NCI-H748 treated with DMSO at 0.1 percent for 48 hours (cell line): ENCODE measurements at places on chromosomes 13 and 19.

DNA sequence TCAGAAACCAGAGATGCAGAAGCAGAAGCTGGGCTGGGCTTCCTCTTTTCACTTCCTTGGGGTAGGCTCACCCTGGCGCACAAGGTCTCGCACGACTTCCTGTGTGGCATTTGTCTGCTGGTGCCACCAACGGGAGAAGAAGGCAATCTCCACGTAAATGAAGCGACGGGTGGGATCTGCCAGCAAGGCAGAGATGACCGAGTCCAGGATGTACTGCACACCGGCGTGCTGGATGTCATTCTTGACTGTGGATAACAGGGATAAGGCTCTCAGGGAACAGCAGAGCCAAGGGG, 1.3 kb downstream of the MAN2B1 start:
- DNase-seq: no peak

GRCh38 chr19:13840305-13841085, 36.4 kb upstream of the NANOS3 start:
- no peak for DNase-seq

DNA sequence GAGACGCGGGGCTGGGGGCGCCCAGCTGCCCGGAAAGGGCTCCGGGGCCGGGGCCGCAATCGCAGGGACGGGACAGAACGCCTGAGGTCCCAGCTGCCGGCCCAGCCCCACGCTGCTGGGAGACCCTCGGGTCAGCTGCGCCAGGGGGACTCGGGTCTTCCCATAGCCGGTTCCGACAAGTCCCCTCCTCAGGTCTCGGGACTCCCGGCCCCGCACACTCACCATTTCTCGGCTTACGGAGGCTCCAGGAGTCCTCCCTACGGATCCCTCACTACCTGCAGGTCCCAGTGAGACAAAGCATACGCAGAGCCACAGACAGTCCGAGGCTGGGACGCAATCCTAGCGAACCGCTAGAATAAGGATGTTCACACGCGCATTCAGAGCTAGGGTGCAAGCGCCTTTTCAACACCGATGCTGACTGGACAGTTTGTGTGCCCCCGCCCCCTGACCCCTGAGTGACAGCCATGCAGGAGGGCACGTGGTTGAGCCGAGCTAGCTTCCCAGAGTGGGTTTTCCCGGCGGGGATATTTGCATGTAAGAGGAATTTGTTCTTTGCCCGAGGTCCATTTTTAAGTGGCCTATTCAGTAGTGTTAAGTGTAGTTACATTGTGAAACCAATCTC, 13.6 kb downstream of the ZNF490 start:
- no peak for DNase-seq

DNA sequence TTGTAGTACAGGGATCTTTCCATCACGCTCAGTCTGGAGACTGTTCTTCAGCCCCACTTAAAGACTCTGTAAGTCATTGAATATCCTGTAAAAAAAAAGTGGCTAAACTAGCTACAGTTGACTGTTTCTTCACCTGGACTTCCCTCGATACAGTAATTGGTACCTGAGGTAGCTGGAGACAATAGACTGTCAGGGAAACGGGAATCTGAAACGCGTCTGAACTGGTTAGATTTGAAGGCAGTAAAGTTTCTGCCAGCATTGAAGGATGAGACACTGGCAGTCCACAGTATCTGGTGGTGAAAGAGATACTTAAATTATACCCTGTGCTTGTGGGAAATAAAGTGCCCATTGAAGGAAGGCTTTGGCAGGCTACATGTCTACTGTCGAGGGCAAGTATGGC, 550.5 kb downstream of the IRS2 start:
- DNase-seq: no peak

DNA sequence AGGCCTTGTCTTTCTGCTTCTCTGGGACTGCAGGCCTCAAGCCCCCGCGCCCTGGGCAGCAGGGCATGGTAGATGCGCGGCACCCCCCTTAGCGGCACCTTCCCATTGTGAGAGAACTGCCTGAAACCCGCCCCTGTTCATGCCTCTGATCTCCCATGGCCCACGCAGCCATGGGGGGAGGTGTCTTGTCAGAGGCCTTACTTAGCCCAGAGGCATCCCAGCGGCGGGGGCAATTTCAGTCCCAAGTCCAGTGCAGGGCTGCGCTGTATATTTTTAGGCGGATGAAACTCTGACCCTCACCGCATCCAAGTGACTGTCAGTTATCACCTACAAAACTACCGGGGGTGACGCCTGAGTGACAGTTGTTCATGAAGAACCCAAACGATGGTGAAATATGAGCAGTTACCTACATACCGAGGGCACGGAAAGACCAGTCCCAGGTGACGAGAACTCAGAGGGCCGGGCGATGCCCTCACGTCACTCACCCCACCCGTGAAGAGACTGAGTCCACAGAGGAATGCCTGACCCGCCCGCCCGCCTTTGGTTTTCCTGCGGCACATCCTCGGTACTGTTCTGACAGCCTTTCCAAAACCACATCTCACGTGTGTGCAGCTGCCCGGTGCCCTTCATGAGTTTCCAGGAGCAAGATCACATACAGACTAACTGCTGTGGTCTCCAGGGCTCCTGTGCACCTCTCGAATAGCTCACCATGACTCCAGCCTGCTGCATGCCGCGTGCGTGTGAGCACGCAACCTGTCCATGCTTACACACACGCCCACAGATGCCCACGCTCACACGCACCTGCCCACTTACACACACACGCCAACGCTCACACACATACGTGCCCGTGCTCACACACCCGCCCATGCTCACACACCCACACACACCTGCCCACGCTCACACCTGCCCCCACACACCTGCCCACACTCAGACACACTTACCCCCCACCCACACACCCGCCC, 14.4 kb downstream of the IL17D start:
- DNase-seq: no peak

- DNase-seq: no peak
These were observed 115.0 kb upstream of the SLC7A1 start for GRCh38 chr13:29710511-29710910.

DNA sequence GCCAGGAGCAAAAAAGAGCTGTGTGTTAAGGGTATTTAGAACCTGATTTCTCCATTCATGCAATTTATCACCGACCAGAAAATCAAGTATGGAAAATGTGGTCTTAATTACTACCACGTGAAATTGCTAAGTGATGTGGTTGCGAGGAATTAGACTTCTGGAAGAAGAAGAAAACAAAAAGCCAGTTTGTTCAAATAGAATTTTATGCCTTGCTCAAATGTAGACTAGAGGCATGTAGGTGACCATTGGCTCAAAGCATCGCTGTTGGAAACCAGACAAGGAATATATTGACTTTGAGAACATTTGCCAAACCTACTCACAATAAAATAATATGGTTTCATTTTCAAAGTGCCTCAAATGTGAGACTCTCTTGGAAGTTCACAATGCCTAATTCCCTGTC, 57.3 kb upstream of the LRCH1 start:
- DNase-seq: no peak

GRCh38 chr13:78972561-78972960, 313.6 kb upstream of the OBI1 start:
- no peak for DNase-seq

DNA sequence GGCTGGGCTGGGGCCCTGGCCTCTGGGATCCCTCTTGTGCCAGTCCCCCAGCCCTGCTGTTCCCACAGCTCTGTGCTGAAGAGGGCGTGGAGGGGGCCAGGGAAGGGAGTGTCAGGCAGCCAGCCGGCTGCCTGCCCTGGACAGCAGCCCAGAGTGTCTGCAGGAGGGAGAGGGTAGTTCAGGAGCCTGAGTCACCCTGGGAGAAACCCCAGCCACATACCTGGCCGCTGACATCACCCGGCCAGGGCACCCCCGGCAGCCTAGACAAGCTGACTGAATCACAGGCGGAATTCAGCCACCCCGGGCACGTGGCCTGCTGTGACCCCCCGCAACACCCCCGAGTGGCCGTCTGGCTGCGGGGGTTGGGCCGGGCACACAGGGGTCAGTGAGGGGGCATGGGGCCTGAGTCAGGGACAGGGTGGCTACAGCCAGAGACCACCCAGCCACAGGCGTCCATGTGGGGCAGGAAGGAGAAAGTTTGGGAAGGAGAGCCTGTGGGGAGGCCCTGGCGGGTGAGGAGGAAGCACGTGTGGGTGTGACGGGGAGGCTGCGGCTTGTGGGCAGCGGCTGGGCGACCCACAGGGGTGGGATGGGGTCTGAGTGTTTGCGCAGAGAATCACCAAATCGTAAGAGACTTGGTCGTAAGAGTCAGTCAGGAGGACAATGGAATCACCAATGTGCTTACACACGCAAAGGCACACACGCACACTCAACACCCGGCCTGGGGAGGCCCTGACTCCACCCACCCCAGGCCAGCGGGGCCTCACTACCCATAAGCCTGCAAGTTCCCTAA, 11.9 kb upstream of the FOSB start:
- no peak for DNase-seq

DNA sequence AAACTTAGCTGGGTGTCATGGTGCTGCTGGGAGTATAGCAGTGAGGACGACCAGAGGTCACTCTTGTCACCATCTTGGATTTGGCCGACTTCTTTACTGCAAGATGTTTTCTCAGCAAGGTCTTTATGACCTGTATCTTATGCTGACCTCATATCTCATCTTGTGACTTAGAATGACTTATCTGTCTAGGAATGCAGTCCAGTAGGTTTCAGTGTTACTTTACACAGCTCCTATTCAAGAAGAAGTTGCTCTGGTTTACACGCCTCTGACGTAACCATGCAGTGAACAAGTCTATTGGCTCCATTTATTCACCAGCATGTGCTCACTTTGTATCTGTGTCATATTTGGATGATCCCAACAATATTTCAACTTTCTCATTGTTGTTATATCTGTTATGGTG, 26.7 kb downstream of the ZNF850 start:
- DNase-seq: no peak
